ENCODE measurements at places on chromosomes 16 and 17. TPM values are rescaled to one million over a fixed set of nuclear protein-coding genes. Genes with fewer than 3 reads are reported as not detected.

Gene C17orf113
- 1.6 TPM for total RNA-seq

Gene NR1D1
- total RNA-seq = 34.7 TPM

Gene C16orf54
- total RNA-seq = 3.0 TPM

Gene MPRIP
- total RNA-seq = 263 TPM

Gene KRTAP1-3
- not detected for total RNA-seq

Gene CLEC3A
- total RNA-seq = 3.5 TPM

Gene PLEKHG4
- total RNA-seq = 6.7 TPM

Gene IRX3
- 0.43 TPM for total RNA-seq

Gene ITGA2B
- 2.9 TPM for total RNA-seq

Gene RSAD1
- 35.4 TPM for total RNA-seq

Gene CNTNAP4
- total RNA-seq = not detected

Gene CRHR1
- not detected for total RNA-seq

Gene NFATC2IP
- 39.2 TPM for total RNA-seq

Gene PMM2
- 33.2 TPM for total RNA-seq

Gene MAP3K14
- 19.1 TPM for total RNA-seq

Gene IL17C
- not detected for total RNA-seq

Measured in mucosa of gallbladder (tissue), 1 donor.